ENCODE measurements at places on chromosomes 16 and 17.

GRCh38 chr17:42563543-42563942 is 1.6 kb downstream of the COASY start:
- DNase-seq: no peak

DNA sequence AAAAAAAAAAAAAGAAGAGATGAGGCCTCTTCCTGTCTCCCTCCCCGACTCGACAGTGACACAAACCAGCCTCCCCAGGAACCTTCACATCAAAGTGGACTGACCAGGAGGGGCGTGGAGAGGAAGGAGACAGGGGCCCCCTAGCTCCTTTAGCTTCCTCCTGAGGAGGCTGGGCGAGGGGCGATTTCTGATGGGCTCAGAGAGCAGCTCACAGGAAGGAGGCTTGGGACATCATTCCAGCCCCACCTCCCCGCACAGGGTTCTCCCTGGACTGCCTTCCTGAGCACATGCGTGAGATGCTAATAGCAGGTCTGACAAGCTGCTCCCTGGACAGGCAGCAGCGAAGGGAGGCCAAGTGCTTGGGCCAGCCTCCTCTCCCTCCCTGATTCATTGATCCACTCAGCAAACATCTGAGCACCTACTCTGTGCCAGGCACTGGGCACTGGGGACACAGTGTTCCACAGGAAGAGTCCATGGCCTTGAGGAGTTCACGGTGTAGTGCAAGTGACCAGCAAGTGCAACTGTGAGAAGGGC is 14.4 kb upstream of the DOK4 start:
- DNase-seq: no peak

DNA sequence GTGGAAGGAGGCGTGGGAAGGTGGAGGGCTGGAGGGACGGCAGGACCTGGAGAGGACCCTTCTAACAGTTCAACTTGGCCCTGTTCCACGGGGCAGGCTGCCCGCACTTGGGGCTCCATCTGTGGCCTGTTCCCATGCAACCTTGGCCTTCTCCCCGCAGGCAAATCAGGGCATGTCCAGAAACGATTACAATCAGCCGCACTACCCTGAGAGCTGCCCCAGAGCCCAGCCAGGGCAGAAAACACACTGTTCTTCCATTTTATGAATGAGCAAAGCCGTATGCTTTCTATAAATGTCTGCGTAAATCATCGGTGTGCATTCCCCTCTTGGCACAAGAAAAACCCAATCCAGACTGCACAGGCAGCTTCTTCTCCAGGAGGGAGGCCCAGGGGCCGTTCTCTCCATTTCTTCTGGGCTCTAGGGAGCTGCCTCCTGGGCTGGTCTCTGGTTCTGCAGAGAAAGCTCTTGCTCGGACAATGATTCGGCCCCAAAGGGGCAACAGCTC is 228.7 kb downstream of the SOX9 start:
- no peak for DNase-seq

DNA sequence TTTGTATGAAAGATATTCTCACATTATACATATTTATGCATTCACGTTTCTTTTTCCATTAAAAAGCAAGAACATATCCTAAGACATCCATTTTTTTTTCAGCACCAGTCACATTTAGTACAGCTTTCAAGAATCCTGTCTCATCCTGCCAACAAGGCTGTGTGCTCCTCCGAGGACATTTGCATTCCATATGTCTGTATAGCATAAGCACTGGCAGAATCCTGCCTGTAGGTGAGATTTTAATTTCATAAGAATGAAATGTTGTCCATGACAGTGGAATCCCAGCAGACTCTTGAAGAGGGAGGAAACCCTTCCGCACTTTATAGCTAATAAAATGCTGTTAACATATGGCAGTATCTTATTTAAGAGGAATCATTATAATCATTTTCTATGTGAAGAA is 2.9 kb upstream of the PMP22 start:
- DNase-seq: no peak

DNA sequence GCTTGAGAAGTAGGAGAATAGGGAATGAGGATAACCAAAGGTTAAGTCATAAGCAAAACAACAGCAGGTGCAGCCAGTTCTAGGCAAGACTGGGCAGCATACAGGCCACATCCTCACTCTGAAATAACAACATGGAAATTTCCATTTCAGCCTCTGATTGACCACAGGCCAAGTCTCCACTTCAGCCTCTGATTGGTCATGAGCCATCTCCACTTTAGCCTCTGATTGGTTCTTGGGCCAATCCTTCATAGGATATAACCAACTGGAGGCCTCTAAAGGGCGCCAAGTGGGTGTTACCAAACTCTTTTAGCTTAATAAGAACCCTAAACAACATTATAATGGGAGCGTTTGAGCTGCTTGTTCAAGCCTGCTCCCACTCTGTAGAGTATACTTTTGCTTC is 512.0 kb downstream of the NPIPA7 start:
- no peak for DNase-seq

DNA sequence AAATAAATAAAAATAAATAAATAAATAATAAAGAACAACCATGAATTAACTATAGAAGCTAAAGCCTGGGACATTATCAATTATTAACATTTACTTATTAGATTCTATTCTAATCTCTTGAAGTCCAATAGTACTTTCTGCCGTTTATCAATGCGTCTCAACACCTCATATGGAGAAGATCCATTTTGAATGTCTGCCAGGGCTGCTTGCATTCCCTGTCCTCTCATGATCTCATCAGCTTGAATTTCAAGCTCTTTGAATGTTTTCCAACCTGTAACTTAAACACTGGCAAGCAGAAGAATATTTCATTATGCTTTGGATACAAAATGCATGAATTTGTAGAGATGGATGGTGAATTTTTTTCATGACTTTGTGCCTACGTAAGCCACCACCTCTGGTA is 191.9 kb upstream of the ANKFN1 start:
- no peak for DNase-seq

GRCh38 chr16:84239909-84240308 is at the start of gene KCNG4:
TSS of gene KCNG4 (minus strand) at chr16:84240012. CDS start at chr16:84237485, 2,527 bp downstream.
- no peak for DNase-seq

GRCh38 chr16:85238233-85238647 is 126.0 kb upstream of the CIBAR2 start:
- DNase-seq: no peak

DNA sequence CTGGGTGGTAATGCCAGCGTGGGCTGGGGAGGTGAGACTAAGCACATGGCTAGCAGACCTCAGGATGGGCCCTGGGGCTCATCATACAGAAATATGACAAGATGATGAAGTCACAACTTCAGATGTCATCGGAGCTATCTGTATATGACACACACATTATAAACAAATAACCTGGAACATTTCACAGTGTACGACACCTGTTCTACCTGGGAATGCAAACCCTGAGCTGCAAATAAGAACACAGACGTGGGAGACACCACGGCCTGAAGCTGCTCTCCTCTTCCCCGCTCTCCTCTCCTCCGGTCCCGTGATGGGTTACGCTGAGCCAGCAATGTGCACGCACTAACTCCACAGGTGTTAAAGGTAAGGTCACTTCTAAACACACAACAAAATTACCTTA is 4.9 kb downstream of the PLD6 start:
- DNase-seq: no peak

All from activated CD4-positive, alpha-beta T cell treated with anti-CD3 and anti-CD28 coated beads, Interleukin-2, amount 50 U/mL, for 48 hours (primary cell).